ENCODE measurements at places on chromosomes 5 and 9.

DNA sequence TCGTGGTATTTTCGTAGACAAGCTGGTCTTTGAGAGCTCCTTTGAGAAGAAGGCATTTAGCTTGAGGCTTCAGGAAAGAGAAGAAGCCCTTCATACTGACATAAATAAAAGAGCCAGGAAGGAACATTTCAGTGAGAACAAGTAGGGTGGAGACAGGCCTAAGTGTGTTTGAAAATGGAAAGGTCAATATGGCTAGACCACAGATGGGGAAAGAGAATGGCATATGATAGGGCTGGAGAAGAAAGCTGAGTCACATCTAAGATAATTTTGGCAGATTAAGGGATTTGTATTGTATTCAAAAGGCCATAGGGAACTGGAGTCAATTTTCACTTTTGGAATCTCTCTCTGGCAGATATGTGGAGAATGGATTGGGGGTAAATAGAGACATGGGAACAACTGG is 374.9 kb downstream of the TMEM38B start:
- DNase-seq, result no peak

DNA sequence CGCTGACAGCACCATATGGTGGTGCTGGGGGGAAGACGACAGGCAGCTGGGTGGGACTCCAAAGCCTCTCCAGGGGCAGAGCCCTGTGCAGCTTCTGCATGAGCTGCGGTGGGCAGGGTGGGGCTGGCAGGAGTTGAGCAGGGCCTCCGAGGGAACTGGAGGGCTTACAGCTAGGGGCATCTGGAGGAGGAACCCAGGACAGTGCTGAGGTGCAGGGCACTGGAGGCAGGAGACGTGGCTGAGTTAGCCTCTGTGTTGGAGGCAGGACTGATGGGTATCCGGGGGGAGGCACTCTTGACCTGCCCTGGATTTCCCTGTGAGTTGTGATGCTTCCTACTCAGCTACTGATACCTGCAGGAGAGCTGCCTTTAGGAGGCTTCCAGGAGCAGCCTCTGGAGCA is 45.0 kb downstream of the TENT4A start:
- no peak for DNase-seq

DNA sequence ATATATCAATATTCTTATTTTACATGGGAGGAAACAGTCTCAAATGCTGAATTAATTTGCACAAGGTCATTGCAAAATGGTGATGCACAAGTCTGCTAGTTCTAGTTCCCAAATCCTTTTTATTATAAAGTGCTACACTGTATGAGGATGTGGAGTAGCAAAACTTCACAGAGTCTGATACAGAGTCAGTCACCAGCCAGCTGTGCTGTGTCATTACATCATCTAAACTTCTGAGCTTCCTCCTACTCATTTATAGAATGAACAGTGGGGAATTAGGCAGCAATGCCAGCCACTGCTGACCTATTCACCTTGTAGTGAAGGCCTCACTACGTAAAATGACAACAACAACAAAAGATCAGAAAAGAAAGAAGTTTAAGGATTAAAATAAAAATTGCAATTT is 357.8 kb downstream of the TMEM167A start:
- DNase-seq, result peak; percentile 35

- DNase-seq, result peak; percentile 9
Measured at GRCh38 chr9:123111427-123112014, 78.1 kb downstream of the GPR21 start.

- no peak for DNase-seq
Measured at GRCh38 chr5:458547-459353, 15.8 kb downstream of the EXOC3 start.

GRCh38 chr5:73135429-73136054 is 15.2 kb downstream of the TMEM171 start:
- no peak for DNase-seq

- DNase-seq, result no peak
Measured at GRCh38 chr9:123552530-123552929, 196.5 kb downstream of the CRB2 start.

- no peak for DNase-seq
Measured at GRCh38 chr9:114134827-114135396, 20.4 kb upstream of the COL27A1 start.

- no peak for DNase-seq
Measured at GRCh38 chr5:73858054-73858453, 232.1 kb downstream of the ARHGEF28 start.

DNA sequence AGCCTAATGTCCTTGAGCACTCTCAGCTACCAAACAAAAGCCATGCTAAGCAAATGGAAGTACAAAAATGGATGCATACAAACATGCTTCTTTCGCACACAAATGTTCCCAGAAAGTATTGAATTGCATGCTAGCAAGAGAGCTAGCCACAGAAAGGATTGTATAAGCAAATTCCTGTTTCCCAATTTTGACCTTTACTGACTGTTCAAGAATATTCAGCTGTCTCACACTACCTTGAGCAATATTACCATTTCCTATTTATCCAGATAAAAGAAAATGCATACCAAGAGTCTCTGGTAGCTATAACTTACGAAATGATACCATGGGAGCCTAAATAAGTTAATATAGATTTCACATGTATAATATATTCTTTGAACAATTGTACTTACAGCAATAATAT is 264.6 kb downstream of the TMEM167A start:
- DNase-seq, result no peak

DNA sequence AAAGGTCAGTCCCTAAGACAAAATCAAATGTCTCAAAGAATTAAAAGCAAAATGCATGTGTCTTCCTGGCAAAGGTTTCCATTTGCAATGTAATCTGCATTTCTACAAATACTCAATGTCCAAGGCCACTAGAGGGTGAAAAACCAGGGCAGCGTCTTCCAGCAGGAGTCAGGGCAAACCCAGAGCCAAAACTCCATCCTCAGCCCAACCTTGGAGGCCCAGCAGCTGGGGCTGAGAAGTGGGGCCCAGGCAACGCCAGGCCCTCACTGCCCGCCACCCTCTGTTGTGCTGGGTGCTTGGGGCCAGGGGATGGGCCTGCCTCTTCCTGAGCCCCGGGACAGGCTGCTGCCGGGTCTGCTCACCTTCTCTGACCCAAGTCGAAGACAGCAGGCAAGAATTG is 200.1 kb downstream of the PAX5 start:
- DNase-seq, result no peak

DNA sequence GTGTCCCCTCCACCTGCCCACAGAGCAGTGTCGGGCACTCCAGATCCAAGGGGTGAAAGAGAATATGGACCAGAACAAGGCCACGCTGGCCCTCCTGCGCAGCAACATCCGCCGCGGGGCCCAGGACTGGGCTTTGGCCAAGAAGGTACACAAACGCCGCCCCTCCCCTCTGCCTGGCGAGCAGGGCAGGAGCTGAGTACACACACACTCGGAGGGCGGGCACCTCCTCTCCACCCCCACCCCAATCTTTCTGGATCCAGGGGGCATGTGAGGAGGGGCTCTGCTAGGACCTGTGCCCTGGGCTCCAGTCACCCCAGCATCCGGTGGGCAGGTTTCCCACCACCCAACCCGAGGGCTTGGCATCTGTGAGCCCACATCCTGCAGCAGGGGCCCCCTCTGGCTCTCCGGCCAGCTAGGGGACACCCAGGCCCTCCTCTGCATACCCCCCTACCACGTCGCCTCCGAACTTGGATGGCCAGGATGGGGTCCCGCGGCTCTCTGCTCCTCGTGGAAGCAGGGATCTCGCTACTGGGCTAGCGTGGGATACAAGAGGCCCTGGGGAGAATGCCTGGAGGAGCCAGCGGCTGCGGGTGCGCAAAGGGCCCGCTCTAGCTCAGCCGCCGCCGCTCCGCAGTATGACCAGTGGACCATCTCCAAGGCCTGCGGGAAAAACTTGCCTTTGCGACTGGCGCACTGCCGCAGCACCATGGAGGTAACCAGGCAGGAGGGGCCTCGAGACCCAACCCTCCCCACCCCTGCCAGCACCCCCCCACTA is 3.1 kb downstream of the CCDC183 start:
- DNase-seq, result no peak

GRCh38 chr5:129104915-129105455 is 10.4 kb downstream of the ISOC1 start:
- no peak for DNase-seq

DNA sequence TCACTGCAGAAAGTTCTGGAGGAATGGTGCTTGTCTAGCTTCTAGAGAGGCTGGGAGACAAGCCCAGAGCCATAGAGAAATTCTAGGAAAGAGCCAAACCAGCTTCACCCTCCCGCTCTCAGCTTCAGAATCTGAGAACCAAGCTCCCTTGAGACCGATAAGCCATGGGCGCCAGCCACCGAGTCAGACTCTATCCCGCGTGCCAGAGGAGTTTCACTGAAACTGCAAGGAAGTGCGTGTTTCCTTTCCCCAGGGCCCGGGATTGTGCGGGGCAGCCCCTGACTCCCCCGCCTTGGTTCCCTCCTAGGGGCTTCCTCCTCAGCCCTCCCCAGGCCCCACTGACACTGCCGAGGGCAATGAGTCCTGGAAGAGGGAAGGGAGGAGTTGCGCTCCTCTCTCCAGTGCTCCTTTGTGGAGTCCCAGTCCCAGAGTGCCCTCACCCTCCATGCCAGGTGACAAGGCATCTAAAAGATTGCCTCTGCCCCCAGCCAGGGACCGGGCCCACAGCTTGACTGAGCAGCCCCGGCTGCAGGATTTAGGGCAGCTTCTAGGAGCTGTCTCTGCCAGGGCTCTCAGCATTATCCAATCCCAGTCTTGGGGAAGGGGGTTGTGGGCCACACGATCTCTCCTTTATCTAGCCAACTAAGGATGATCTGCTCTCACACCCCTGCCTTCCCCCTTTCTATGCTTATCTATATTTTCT is 18.4 kb upstream of the TCF7 start:
- DNase-seq, result no peak

DNA sequence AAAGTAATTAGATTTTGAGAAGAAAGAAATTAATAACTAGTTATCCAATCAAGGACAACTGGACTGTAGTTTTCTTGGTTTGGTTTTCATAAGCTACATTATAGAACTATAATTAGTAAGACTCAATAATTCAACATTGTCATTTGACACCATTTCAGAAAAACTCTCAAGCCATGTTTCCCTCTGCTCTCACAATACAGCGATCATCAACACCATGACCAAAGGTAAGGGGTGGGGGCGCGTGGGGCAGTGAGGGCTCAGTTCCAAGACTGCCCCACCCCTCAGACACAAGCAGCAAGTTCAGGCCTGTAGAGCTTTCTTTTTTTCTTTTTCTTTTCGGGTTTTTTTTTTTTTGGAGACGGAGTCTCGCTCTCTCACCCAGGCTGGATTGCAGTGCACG is 6.4 kb downstream of the CMBL start:
- DNase-seq, result no peak

GRCh38 chr5:138054206-138054605 is 21.3 kb upstream of the FAM13B start:
- DNase-seq, result no peak

DNA sequence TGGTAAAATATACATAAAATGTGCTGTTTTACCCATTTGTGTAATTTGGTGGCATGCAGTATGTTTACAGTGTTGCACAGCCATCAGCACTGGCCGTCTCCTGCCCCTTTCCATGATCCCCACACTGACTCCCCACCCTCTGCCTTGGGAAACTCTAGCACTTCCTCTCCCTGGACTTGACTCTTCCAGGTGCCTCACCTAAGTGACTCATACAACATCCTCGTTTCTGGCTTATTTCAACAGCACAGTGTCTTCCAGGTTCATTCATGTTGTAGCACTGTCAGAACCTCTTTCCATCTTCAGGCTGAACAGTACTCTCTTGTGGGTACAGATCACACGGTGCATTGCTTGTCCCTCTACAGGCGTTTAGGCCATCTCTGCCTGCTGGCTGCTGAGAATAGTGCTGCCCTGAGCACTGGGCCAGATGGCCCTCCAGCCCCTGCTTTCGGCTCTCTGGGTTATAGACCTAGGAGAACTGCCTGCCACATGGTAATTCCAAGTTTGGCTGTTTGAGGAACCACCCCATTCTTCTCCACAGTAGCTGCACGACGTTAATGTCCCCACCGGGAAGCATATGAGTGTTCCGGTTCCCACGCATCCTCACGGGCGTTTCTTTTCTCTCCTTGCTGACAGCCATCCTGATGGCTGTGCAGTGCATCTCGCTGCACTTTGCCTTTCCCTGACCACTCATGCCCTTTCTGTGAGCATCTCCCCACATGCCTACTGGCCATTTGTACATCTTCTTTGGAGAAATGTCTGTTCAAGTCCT is 211.8 kb downstream of the FANCC start:
- DNase-seq, result peak; percentile 69

- no peak for DNase-seq
Measured at GRCh38 chr9:91207729-91208418, 153.8 kb downstream of the AUH start.

DNA sequence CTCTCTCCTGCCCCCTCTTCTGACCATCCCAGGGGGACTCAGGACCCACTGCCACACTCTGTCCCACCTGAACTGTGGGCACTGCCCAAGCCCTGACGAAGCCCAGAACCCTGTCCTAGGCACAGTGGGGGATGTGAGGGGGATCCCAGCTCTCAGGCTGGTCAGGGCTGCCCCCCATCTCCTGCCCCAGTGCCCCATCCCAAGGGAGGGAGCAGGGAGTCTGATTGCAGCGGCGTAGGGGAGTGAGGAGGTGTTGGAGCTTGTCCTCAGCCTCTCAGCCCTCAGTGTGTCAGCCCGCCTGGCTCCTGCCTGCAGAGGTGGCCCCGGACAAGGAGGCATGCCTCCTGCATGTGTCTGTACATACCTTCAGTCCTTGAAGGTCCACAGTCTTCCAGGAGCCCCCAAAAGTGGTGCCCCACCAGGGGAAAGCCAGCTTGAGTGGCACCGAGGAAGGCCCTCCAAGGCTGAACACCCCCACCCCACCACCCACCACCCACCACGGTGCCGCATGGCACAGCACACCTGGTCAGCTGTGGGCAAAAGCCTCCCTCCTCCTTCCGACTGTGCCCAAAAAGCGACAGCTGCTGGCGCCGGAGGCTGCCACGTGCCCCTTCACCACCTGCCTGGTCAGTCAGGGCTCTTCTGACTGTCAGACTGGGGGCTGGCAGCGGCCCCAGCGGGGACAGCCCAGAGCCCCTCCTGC is 930 bp downstream of the SARDH start:
- no peak for DNase-seq

DNA sequence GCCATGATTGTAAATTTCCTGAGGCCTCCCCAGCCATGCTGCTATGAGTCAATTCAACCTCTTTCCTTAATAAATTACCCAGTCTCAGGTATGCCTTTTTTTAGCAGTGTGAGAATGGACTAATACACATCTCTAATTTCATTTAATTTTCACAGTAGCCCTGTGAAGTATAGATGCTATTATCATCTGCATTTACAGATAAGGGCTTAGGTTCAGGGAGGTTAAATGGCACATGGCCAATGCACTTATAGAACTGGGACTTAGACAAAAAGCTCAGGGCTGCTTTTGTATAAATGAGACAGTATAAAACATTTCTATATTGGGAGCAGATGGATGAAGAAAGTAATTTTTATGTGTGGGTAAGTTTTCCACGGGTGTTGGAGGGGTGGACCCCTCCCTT is 62.9 kb upstream of the PANK3 start:
- no peak for DNase-seq

GRCh38 chr9:135023786-135024405 is 63.6 kb upstream of the OLFM1 start:
- no peak for DNase-seq

GRCh38 chr9:88658311-88658822 is 123.4 kb downstream of the NXNL2 start:
- no peak for DNase-seq

Measured in SW480 (cell line).